ENCODE measurements at places on chromosomes 1 and 21.

- DNase-seq, result peak; percentile 41
Measured at GRCh38 chr1:99970713-99971255, 988 bp downstream of the SLC35A3 start.

GRCh38 chr1:37807220-37807554 lies 403 bp upstream of the C1orf122 start:
- no peak for DNase-seq

DNA sequence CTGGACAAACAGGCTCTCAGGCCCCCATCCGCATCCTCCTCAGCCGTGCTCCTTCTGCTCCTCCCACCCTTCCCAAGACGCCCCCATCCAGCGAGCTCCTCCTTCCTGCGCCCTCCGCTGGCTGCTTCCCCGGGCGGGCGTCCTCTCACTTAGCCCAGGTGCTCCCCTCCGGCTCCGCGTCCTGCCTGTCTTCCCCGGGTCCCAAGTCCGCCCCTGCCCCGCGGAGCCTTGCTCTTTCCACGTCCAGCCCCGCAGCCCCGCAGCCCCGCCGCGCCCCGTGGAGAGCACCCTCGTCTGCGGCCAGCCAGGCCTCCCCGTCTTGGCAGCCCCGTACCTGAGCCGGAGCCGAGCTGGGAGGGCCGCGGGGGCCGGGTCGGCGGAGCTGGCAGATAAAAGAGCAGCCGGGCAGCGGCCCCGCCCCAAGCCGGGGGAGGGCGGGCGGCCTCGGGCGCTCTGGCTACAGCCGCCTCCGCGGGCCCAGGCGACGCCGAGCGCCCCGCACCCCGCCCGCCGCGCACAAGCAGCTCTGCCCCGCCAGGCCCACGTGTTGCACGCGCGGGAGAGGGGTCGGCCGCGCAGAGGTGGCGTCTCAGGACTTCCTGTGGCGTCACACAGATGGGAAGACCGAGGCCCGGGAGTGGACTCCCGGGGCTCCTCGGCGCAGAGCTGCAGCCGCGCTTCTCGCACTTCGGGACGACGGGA lies at the start of gene PAQR7:
Gene PAQR7 (minus strand): TSS at position 555 of the 702 bp plus-strand sequence. CDS start 11,869 bp downstream, outside the sequence.
- DNase-seq, result peak; percentile 95

GRCh38 chr1:161038523-161039153 lies at the start of gene TSTD1:
Gene TSTD1 (minus strand): TSS chr1:161038964. CDS start chr1:161038889, 75 bp downstream.
- DNase-seq, result peak; percentile 93

- no peak for DNase-seq
Measured at GRCh38 chr1:157352817-157353408, 199.4 kb downstream of the FCRL5 start.

DNA sequence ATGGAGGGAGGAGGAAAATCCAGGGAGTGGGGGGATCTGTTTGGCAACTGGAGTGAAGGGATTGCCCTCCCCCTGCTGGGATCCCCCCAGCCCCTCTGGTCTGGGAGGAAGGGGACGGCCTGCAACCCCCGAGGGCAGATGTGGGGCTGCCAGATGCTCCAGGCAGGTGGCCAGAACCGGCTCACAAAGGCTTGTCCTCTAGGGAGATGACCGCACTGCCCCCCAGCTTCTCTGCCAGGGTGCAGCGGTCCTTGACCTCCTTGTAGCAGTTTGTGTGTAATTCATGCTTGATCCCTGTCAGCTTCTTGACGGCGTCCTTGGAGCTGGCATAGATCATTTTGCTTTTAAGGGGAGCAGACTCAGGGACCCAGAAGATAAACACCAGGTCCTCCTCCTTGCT lies 69.2 kb downstream of the ROR1 start:
- DNase-seq, result no peak

DNA sequence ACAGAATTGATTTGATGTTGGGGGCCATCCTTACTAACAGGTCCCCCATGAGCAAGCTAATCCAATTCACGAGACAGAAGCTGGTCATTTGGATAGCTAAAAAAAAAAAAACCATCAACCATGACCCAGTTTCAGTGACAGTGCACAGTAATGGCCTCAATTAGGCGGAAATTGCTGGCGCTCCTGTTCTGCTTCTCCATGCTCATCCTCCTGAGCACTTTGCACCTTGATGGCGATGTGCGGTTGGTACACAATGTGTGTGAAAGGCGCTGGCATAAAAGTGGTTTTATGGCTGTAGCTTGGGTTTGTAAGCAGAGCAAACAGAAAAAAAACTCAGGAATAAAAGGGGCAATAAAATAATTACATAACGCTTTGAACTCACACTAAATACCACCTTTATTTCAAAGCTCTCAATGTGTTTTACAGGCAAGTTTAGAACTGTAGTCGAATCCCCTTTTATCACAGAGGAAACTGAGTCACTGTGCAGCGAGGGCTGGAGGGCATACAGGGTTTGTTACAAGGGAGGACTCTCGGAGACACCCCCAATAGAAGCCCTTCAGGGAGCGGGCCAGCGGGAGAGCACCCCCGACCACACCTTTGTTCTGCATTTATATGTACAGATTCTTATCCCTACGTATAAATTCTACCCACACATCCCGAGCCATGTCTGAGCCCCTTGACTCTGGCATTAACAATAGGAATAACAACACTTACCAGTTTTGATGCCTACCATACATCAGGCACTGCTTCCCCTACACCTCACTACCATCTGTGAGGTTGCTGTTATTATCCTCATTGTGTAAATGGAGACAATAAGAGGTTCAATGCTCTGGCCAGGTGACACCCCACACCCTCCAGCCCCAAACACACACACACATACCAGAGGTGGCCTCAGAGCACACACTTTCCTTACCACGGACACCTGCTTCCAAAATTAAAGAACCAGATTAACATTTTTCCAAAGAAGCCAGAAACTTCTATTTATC lies 213.5 kb upstream of the IRF2BP2 start:
- peak; percentile 53 for DNase-seq

DNA sequence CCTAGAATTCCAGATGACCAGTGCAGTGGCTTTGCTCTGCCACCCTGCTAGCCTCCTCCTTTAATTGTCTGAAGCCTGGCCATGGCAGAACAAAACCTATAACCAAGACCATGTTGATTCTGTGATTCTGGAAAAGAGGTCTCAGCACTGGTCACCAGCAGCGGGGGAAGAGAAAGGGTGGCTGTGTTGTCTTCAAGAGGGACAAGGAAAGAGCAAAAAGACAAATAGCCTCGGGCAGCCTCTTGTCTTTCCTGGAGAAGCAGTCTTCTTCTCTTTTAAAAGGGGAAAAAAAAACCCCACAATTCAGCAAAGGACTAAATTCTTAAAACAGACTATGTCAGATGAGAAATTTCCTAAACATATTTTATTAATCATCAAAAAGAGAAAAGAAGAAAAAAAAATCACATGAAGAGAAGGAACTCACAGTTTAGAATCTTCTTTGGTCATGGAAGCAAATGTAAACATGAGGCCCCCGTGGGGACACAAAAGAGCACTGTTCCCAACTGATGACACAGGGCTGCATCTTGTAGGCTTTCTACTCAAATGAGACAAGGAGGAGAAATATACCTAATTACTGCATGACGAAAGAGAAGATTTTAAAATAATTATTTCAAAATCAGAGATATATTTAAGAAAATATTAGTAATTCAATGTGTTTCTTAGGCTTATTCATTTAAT lies 36.3 kb upstream of the RAP1GAP start:
- no peak for DNase-seq

GRCh38 chr1:201903135-201903534 lies 14.4 kb downstream of the SHISA4 start:
- DNase-seq, result no peak

Data from stomach (tissue), 19 donors.